Activated CD8-positive, alpha-beta memory T cell treated with anti-CD3 and anti-CD28 coated beads for 4 hours (primary cell): ENCODE measurements at places on chromosomes 4 and X.

- no peak for DNase-seq
Observed at GRCh38 chr4:177304094-177304493, 5.6 kb upstream of the NEIL3 start.

- no peak for DNase-seq
Observed at GRCh38 chr4:113958766-113959538, 20.5 kb downstream of the ARSJ start.

- DNase-seq, result no peak
Observed at GRCh38 chr4:185671496-185671895, 136.2 kb upstream of the PDLIM3 start.

DNA sequence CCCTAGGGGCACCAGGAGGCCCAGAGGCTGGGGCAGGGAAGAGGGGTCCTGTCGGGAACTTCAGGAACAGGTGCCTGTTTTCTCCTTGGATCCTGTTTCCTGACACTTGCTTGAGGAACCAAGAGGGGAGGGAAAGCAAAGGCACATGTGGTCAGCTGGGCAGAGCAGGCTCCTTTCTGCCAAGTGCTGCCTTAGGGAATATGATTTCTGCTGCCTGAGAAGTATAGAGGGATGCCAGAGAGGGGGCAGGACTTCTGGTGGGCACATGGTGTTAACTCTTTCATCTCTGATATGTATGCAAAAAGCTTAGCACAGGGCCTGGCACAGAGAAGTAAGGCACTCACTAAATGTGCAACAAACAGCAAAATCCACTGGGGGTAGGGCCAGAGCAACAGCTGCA lies 51.2 kb upstream of the PJA1 start:
- DNase-seq, result no peak

DNA sequence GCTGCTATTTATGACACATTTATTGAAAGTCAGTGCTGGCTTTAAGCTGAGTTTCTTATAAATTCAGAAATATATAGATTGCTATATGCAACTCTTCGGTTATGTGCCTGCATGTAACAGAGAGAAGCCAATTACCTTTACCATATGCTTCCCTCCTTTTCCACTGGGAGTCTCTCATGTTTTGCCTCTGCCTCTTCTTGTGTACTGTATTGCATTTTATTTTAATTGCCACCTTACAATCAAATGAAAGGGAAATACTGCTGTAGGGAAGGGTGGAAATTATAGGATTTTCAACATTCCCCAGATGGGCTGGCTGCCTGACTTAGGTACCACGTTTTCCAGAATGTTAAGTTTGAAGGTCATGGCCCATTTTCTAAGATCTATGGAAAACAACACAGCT lies 655.4 kb upstream of the SLIT2 start:
- no peak for DNase-seq

DNA sequence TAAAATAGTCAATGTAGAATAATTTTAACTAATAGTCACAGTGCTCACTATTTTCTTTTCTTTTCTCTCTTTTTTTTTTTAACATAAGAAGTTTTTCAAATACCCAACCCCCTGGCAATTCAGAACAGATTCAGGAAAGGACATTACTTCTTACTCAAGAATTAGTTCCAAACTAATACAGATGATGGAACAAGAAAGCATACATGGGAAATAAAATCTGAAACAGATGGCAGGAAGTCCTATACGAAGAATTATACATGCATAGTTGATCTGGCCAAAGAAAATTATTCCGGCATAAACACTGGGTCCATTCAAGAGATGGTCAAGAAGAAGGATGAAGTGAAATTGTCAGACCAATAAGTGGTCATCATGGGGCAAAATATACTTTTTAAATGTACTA lies 614.4 kb upstream of the INTU start:
- DNase-seq, result no peak

DNA sequence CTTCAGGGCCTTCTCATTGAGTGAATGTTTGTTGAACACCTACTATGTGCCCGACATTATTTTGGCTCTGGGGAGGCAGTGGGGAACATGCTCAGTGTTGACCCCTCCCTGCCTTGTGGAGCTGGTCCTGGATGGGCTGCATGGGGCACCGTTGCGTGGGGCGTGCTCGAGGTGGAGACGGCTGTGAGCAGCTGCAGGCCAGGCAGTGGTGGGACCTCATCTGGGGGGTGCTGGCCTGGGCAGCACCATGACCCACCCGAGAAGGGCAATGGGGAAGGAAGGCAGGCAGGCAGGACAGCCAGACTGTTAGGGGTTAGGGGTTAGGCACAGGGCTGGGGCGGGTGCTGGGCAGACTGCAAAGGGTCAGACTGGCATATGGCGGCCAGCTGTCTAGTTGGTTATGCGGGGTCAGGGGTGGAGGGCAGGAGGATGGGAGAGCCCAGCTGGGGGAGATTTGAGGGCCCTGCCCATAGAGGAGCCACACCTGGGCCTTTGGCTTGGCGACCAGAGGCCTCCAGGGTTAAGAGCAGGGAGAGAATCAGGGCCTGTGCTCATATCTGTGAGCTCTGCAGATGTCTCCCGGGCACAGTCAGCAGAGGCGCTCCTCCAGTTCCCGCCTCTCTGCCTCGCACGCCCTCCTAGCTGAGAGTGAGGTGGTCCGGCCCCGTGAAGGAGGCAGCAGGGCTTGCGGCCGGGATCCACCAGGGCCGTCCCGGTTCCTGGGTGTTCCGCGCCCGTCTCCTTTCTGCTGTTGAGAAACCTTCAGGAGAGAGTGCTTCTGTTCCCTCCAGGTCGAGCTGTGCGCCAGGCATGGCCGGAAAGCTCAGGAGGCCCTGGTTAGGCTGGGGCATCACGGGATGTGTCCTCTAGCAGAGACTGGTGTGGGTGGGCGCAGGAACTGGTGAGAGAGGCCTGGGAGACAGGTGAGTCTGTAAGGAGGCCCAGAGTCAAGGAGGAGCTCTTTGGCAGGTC lies 73.3 kb downstream of the RGS12 start:
- DNase-seq, result no peak

DNA sequence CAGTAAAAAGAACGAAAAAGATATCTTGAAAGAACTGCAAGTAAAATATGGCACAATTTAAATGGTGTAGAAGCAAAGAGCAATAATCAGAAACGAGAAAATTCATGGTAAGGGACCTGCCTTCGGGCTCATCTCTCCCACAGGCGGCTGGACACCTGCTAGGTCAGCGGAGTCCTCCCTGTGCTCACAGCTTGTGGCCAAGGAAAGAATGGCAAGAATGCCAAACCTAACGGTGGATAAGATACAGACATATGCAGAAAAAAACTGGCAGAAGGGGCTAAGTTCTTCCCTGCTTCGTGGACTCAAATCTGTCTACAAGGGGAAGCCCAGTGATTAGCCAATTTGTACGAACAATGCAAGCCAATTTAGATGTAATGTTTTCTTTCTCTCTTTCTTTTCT lies 152.1 kb upstream of the VCX start:
- DNase-seq, result no peak

- no peak for DNase-seq
Observed at GRCh38 chrX:22246620-22247019, 26.1 kb upstream of the CBLL2 start.

DNA sequence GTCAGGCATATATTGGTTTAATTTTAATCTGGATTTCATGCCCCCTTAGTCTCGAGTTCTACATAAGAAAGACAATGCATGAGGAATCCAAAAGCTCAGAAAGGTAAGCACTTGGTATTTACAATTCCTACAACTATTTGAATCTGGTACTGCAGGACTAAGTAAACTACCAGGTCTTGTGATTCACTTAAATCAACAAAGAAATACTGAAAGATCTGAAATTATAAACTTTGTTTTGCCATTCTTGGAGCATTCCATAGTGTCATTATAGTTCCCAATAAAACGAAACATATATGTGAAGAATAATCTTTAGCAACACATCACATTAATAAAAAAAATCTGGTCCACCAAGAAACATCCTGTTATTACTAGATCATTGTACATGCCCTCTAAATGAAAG lies 482.3 kb downstream of the ANKRD50 start:
- DNase-seq, result no peak

GRCh38 chr4:150501983-150502382 lies 80.0 kb upstream of the MAB21L2 start:
- no peak for DNase-seq

GRCh38 chr4:165592386-165592785 lies 213.6 kb downstream of the CPE start:
- DNase-seq, result no peak

DNA sequence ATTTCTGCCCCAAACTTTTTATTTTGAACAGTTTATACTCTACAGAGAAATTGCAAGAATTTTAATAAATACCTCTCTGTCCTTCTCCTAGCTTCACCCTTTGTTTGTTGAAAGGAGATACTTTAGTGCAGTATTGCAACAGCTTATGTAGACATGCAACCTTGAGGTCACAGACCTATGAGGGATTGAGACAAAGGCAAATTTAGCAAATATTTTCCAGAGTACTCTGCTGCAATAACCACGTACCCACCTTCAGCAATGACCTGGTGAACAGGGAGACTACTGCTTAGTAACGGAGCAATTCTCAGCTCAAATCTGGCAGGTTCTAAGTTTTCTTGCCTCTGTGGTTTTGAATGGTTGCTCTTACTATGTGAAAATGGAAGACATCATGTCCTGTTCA lies 13.2 kb downstream of the FGA start:
- no peak for DNase-seq

- DNase-seq, result no peak
Observed at GRCh38 chr4:116005037-116005805, 891.8 kb upstream of the NDST4 start.

GRCh38 chr4:119093042-119093827 lies 42.4 kb upstream of the MYOZ2 start:
- no peak for DNase-seq

- no peak for DNase-seq
Observed at GRCh38 chr4:145679991-145680455, at the start of gene C4orf51. Gene C4orf51 (plus strand): TSS chr4:145680146. CDS start chr4:145680204, 58 bp downstream.

- no peak for DNase-seq
Observed at GRCh38 chr4:8192748-8193738, 6.0 kb upstream of the SH3TC1 start.

DNA sequence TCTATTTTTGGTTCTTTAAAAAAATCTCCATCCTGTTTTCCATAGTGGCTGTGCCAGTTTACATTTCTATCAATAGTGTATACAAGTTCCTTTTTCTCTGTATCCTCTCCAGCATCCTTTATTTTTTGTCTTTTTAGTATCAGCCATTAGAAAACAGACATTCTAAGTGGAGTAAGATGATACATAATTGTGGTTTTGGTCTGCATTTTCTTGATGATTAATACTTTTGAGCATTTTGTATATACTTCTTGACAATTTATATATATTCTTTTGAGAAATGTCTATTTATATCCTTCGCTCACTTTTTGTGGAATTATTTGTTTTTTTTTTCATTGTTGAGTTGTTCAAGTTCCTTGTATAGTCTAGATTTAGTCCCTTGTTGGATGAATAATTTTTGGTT lies 382.2 kb upstream of the SPOCK3 start:
- no peak for DNase-seq

GRCh38 chr4:4578981-4579380 lies 37.1 kb upstream of the STX18 start:
- DNase-seq, result no peak

GRCh38 chr4:158094413-158095134 lies 78.3 kb downstream of the GASK1B start:
- no peak for DNase-seq

- DNase-seq, result no peak
Observed at GRCh38 chr4:31089815-31090214, 369.6 kb downstream of the PCDH7 start.

DNA sequence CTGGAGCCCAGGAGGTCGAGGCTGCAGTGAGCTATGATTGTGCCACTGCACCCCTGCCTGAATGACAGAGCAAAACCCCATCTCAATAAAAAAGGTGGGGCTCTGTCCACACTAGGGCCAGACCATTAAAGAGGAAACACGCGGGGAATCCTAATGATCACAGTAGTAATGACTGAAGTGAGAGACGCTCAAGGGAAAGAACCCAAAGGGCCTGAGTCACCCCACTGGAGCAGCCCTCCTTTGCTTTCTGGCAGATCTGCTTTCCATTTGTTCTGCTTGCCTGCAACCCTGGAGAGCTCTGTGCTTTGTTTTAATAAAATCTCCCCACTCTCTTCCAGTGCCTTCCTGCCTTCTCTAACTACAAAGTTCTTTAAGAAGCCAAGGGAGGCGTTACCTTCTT lies 5.0 kb downstream of the TFDP3 start:
- no peak for DNase-seq

GRCh38 chr4:8559524-8560264 lies 20.5 kb upstream of the GPR78 start:
- DNase-seq, result no peak

GRCh38 chrX:8037593-8038348 lies 110.6 kb upstream of the PNPLA4 start:
- no peak for DNase-seq

- no peak for DNase-seq
Observed at GRCh38 chrX:140500441-140500840, 4.4 kb downstream of the SOX3 start.

- no peak for DNase-seq
Observed at GRCh38 chr4:140704392-140704960, 51.7 kb downstream of the TBC1D9 start.

GRCh38 chr4:19615086-19615689 lies 636.5 kb upstream of the SLIT2 start:
- no peak for DNase-seq

DNA sequence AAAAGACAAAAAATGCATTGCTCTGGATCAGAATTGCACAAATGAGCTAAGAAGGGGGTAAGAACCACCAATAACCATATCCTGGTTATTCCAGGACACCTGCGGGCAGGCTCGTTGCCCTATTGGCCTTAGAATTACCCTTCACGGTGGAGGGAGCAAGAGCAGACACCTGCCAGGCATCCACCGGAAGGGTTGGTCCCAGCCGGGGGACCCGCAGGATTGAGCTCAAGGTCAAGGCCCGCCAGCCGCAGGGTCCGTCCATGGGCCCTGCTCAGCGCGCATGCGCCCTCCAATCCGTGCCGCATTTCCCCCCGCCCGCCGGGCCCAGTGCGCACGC lies 575 bp downstream of the SLC25A6 start:
- no peak for DNase-seq

DNA sequence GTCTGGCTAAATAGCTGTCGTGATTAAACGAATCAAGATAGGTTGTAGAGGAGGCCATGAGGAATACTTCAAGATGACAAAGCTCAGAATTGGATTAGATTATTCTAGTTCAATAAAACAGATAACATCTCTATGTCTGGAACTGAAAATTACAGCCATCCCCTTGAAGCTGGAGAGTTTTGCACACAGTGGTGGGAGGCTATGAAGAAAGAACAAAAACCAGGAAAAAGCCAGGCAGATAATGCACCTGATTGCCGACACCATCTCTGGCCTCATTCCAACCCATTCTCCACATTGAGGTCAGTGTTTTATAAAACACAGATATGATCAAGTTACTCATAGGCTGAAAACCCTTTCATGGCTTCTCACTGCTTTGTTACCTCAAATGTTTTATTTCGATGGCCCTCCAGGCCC lies 188.3 kb downstream of the RASL11B start:
- DNase-seq, result no peak

DNA sequence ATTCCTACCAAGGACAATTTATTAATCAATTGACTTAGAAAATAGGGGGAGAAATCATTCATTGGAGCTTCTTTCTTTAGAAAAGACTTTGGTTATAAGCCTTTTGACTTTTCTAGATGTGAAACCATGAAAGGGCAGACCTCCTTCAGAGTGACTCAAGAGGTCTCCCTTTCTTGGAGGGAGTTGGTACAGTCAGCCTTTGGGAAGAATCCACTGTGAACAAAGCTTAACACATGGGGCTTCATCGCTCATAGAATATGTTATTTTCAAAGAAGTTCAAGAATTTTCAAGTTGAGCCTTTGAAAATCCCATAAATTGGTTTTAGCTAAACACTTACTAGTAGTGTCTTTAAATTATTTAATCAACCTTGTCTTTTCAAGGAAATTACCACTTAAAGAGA lies 28.0 kb downstream of the RIPPLY1 start:
- no peak for DNase-seq

- DNase-seq, result no peak
Observed at GRCh38 chr4:82394896-82395295, 21.1 kb upstream of the HNRNPD start.
